ENCODE measurements at places on chromosomes 16 and 17. TPM values are rescaled to one million over a fixed set of nuclear protein-coding genes. Genes with fewer than 3 reads are reported as not detected.

The WNT9B gene
- total RNA-seq = not detected

The TBX2 gene
- 0.29 TPM for total RNA-seq

The KCNH6 gene
- not detected for total RNA-seq

The NGFR gene
- not detected for total RNA-seq

The HBA1 gene
- not detected for total RNA-seq

The HOXB4 gene
- 6.0 TPM for total RNA-seq

The ABAT gene
- 0.98 TPM for total RNA-seq

The TSPAN10 gene
- not detected for total RNA-seq

The TBX21 gene
- total RNA-seq = not detected

The MMP15 gene
- total RNA-seq = 20.5 TPM

The RNF227 gene
- 0.98 TPM for total RNA-seq

The IRX3 gene
- 0.65 TPM for total RNA-seq

The HSF4 gene
- total RNA-seq = 1.3 TPM

The PIK3R6 gene
- total RNA-seq = not detected

The CCL17 gene
- total RNA-seq = not detected

The RDM1 gene
- not detected for total RNA-seq

The SLC46A1 gene
- 2.5 TPM for total RNA-seq

The HEXD gene
- 11.5 TPM for total RNA-seq

The SLC16A11 gene
- 0.98 TPM for total RNA-seq

The C16orf92 gene
- not detected for total RNA-seq

The ENPP7 gene
- total RNA-seq = not detected

The MPO gene
- not detected for total RNA-seq

The SLC5A10 gene
- total RNA-seq = not detected

The ACE gene
- total RNA-seq = 90.1 TPM

The REXO5 gene
- 7.2 TPM for total RNA-seq

The CCL4 gene
- total RNA-seq = not detected

The SNAI3 gene
- 0.33 TPM for total RNA-seq

The ZFPM1 gene
- 3.3 TPM for total RNA-seq

The OR1A1 gene
- not detected for total RNA-seq

The CLDN6 gene
- total RNA-seq = not detected

The KRT32 gene
- total RNA-seq = not detected

The TMEM220 gene
- 4.2 TPM for total RNA-seq

The PLCG2 gene
- 9.6 TPM for total RNA-seq

The NXN gene
- 61.4 TPM for total RNA-seq

The KRT16 gene
- total RNA-seq = not detected

The MPP3 gene
- total RNA-seq = 5.9 TPM

The TMED6 gene
- total RNA-seq = 0.19 TPM

The ABCA6 gene
- 34.3 TPM for total RNA-seq

The ABCC3 gene
- total RNA-seq = 5.2 TPM

The CHRNE gene
- 0.65 TPM for total RNA-seq
